ENCODE measurements at places on chromosomes 4 and X.

- no peak for DNase-seq
Observed at GRCh38 chr4:44679060-44679459, 840 bp downstream of the GUF1 start.

DNA sequence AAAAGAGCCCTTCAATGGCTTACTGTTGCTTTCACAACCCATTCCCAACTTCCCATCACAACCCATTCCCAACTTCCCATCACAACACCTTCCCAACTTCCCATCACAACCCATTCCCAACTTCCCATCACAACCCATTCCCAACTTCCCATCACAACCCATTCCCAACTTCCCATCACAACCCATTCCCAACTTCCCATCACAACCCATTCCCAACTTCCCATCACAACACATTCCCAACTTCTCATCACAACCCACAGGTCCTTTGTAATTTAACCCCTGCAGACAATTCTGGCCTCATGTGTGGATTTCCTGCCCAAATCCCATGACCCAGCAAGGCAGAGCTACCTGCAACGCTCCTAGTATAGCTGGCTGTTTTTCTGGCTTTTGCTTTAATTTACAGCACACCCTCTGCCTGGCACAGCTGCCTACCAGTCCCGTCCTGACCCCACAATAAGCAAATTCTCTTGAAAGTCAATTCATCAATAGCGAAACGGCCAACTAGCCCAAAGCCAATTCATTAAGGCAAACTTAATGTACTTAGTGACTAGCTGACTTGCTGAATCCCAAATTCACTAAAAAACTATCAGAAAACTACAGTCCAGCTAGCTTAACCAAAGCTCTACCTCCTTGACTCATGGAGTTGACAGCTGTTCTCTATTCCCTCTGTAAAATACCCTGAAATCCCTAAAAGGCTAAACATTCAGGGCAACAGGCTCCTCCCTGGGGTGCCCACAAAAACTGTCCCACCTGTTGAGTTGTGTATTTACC, 75.6 kb downstream of the AFAP1 start:
- peak; percentile 96 for DNase-seq

DNA sequence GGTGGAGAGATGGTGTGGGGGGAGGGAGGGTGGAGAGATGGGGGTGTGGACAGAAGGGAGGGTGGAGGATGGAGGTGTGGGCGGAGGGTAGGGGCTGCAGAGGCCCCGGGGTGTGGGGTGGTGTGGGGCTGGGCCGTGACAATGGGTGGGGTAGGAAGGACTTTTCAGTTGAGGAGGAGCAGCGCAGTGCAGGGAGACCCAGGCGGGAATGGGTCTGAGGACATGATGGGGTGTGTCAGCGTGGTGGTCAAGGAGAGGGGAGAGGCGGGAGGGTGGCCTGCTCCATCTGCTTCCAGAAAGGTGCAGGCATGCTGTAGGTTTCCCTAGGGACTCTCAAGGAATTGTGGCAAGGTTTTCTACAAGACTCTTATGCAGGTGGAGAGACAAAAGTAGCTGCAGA, 48.9 kb downstream of the RGS12 start:
- no peak for DNase-seq

- peak; percentile 56 for DNase-seq
Observed at GRCh38 chrX:10579112-10580011, 41.0 kb downstream of the MID1 start.

- no peak for DNase-seq
Observed at GRCh38 chr4:187565416-187565815, 430.2 kb upstream of the ZFP42 start.

DNA sequence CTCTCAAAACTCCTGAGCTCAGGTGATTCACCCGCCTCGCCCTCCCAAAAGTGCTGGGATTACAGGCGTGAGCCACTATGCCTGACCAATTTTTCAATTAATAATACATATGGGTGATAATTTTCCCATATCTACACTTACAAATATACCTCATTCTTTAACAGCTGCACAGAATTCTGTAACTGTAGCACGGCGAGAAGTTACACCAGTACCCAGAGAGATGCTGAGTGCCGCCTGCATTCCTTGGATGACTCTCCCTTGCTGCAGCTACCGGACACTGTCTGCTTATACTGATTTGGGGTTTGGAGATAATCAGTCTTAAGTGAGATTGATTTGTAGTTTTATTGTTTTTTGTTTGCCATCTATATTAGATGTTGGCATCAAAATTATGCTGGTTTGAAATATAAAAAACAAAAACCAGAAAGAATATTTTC, 5.8 kb downstream of the TIFA start:
- no peak for DNase-seq

- DNase-seq: peak; percentile 28
Observed at GRCh38 chr4:142497606-142498005, 348.5 kb downstream of the INPP4B start.

DNA sequence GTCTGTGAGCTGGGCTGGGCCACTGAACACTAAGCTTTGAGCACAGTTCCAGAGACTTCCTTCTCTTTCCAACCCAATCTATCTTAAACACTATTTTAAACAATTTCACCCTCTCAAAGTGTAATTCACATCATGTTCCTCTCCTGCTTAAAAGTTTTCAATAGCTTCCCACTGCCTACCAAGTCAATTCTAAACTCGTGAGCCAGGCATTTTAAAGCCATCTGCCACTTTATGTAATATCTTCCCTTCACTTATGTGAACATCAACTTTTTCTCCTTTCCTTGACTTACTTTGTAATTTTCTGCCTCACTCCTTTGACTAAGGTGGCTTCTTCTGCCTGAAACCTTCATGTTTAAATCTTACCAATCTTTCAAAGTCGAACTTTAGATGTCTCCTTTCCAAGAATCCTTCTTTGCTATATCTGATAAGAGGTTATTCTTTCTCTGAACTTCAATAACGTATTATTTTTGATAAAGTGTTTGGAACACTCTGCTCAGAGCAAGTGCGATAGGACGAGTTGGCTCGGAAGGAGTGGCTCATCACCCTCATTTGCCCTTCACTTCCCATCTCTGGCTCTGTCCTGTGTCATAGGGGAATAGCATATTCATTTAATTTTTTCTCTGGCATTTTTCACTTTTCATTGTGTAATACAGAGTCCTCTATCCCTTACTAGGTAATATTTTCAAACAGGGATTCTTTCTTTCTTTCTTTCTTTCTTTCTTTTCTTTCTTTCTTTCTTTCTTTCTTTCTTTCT, 13.0 kb upstream of the SPARCL1 start:
- DNase-seq: no peak

- DNase-seq: no peak
Observed at GRCh38 chrX:104419211-104419610, 146.8 kb upstream of the IL1RAPL2 start.

DNA sequence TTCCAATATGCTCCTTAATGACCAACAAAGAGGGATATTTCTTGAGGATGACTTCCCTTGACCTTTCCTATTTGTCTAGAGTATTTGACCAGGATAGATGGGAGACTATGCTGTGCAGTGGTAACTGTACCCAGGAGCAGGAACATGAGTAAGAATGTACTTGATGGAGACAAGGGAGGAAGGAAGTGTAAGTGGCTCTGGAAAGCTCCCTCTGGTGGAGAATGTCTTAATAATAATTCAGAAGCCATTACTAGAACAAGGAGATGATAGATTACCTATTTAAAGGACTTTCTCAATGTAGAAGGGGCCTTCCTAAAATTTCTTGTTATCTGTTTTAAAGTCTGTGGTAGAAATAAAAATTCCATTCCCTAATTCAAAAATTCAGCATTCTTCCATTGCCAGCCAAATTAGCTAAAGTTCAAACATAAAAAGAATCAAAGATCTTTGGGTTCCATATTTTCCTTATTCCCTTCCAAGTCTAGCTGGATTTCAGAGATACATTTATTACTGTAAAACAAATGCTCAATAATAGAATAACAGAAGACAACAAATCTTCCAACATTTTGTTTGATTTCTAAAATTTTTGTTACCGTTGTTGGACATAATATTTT, 83.8 kb downstream of the GRID2 start:
- peak; percentile 57 for DNase-seq

DNA sequence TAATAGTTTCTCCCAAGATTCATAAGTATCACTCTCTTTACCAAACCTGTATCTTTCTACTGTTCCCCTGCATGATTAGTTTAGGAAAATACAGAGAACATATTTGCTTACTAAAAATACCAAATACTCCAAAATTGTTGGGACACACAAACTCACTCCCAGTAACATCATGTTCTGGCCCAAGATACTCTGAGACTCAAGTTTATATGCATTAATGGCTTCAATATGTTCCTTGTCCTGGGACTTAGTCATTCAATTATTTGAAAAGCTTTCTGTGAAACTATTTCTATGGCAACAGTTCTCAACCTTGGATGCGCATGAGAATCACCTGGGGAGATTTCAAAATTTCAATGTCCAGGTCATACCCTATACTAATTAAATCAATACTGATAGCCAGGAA, 138.9 kb upstream of the PTCHD1 start:
- no peak for DNase-seq
